NCI-H187 (cell line): ENCODE measurements at places on chromosomes 3 and 15.

DNA sequence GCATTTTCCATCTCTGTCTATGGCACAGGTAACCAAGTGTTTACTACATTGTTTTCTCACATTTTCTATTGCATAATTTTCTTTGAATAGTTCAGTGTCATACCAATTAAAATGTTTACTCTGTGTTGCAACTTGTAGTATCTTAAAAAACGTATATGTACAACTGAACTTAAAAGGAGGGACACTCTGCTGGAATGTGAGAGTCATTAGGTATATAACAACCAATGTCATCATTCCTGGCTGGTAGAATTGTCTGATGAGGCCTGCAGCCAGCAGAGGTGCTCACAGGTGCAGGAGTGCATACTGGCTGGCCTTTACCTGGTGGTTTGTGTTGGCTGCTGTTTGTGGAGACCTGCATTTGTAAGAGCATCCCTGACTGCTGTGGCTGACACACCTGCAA is 19.1 kb upstream of the RARRES1 start:
- no peak for DNase-seq

DNA sequence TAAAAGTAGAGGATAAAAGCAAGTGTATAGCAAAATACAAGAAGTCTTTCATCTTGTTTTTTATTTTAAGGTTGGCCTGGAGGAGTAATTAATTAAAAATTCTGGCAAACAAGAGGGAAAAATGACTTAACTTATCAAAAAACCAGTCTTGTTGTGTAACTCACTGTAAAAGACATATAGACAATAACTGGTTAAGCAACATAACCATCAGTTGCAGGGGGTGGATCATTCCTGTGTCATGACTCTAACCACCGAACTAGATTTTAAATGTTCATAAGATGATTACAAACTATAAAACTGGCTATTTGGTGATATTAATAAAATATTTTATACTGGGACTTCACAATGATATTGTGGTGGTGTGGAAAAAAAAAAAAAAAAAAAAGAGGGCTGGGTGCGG is 130.6 kb downstream of the STAG1 start:
- no peak for DNase-seq

DNA sequence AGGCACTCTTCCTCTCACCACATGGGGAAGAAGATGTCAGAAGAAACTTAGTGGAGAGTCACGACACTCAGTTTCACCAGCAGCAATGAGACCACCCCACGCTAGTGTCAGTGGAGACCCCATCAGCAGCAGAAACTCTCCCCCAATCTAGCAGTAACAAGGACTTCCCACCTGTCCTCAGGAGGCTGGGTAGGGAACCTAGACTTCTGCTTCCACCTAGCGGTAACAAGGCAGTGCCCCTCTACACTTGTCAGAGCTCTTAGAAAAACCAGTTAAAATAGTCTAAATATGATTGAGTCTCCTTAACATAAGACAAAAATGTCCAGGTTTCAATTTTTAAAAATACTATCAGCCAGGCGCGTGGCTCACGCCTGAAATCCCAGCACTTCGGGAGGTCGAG is 57.3 kb downstream of the TRAT1 start:
- DNase-seq = no peak

GRCh38 chr15:33722005-33722672 is 246.2 kb upstream of the CHRM5 start:
- no peak for DNase-seq

DNA sequence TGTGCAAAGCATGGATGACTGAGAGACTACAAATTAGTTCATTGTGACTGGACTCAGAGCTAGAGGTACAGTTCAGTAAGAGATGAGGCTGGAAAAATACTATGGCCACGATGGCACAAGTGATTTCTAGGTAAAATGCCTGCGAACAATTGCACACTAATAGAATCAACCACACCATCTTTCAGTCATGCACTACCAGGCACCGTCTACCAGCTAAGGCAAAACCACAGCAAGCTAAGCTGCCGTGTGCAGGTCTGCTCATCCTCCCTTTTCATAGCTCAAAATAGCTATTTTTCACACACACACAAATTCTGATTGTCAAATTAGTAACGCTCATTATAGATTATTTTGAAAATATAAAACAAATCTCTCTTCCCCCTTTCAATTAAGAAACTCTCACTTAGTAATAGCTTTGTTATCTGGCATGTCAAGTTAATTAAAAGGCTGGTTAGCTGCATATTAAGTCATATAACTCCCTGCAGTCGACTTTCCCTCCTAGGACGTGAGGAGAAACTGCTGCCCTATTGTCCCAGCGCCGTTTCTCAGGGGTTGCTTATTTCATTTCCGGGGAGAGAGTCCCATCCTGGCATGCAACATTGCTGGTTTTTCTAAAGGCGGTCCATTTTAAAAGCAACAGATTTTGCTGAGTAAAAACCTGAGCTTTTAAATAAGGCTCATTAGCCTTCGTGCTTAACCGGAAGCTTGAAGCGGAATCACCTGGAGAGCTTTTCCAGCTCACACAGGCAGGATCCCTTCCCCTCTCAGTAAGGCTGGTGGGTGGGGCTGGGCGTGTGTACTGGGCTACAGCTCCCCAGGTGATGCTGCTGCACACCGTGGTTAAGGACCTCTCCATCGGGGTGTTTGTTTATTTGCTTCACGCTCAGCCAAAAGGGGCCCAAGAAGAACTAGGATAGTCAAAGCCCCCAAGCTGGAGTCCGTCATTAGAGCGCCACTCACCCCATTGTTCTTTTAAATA is 16.9 kb upstream of the MEX3B start:
- no peak for DNase-seq

DNA sequence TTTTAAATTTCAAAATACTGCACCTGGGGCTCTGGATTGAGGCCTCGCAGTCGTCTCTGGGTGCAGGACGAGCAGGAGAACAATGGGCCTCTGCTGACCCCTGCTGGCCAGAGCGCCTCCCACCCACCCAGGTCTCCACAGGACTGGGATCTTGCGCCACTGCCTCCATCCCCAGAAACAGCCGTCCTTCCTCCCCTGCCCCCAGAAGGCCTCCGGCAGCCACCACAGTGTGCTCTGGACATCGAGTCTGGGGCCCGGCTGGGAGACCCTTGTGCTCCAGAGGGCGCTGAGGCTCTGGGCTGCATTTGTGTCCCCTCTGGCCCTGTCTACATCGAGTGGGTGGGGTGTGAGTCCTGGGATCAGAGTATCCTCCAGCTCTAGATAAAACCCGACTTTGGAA is 6.7 kb upstream of the ACSBG1 start:
- DNase-seq = peak; percentile 6

DNA sequence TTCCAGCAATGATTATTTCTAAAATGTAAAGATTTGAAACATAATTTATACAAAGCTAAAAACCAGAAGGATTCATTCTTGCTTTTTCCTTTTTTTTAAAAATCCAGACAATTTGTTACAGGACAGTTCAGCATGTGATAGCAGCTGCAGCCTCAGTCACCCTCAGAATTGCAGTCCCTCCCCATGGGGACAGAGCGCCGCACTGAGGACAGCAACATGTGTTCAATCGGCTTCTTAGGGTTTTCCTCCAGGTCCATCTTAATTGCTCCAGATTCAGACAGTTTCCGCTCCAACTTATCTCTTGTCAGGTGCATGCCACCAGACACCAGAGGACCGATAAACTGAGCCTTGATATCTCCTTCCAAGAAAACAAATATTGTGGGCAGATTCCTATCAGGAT is 134.9 kb upstream of the TBC1D5 start:
- no peak for DNase-seq

DNA sequence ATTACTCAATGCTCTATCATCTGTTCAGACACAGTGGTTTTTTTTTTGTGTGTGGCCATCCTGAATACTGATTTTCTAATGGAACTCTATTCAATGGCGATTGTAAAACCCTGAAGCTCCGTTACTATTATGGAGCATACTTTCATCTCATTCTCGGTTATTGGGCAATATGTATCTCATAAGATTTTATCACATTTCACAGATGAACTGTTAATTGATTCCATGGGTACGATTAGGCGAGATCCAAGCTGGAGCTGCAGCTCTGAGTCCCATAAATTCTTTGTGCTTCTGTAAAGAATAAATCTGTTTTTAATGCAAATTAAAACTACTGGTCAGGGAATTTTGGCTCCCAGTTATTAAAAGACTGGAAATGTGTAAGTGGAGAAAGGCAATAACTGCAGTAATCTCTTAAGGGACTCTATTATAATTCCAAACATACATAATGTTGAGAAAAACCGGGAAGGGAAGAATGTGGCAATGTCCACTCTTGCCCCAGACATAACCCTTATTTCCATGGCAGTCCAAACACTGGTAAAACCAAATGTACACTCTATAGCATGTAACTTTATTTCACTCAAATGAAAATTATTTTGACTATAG is 82.2 kb downstream of the GREM1 start:
- DNase-seq = no peak

DNA sequence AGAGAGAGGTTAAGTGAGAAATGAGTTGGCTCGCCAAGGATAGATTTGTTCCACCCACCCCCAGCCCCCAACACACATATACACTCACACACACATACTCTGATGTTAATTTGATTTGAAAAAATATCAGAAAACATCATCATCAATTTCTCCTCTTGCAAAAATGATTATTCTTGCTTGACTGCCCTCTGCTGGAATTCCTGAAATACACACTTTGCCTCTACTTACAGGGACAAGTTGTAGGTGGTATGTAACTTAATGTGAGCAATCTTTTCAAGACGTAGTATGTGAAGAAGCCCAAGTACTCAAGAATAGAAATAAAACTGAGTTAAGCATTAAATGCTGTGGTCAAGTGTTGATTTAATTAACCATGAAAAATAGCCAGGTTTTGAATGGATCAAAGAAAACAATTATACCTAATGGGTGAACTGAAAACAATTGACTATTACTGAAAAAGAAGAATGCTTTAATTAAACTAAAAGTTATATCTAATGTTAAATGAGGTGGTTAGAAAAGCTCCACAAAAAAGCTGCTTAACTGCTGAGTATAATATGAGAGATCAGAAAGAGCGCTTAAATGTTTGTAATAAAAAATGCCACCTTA is 46.6 kb upstream of the MDFIC2 start:
- no peak for DNase-seq

DNA sequence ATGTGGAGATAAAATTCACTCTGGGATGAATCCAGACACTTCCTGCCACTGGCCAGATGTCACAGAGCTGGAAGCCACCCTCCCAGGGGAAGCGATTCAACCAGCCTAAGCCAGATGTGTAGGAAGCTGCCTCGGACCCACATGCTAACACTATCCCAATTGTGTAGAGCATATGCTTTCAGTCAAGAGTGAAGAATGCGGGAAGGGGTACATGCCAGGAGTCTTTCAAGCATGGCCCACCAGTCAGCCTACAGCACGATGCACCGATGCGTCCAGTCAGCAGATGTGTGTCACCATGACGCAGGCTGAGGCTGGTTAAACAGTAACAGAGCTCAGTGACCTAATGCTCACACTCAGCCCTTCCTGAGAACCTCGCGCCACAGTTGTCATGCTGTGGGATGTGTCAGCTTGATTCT is 38.8 kb upstream of the BNC1 start:
- no peak for DNase-seq

DNA sequence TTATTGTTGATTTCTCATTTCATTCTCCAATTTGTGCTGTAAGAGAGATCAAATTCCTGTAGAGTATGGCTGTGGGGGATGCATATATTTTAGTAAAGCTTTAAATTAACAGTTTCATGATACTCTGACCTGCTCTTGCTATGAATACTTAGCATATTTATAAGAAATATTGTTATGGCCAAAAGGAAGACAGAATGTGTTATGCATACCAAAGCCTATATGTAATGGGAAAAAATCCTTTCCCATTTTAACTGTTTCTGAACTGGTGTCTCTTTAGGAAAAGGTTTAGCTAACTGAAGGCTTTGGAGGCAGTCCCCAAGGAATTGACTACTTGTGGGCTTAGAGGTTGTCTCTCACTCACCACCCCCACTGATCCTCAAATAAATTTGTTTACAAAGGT is 59.2 kb downstream of the CADPS start:
- no peak for DNase-seq

- DNase-seq = no peak
These were observed 45.7 kb downstream of the NUDT16 start for GRCh38 chr3:131427226-131427625.

DNA sequence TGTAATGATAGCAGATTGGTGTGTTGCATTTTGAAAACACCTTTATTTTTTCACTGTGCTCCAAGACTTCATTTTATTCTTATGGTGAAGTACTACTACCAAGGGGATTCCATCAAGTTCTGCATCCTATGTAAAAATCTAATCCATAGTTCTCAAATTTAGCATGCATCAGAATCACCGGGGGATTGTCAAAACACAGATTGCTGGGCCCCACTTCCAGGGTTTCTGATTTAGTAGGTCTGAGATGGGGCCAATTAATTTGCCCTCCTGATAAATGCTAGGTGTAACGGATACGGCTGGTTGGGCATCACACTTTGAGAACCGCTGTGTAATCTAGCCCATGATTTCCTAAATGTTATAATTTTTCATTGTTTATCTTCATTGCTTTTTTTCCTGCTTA is 692 bp downstream of the ZWILCH start:
- DNase-seq = no peak

GRCh38 chr15:99455789-99456160 is 110.0 kb upstream of the MEF2A start:
- no peak for DNase-seq

GRCh38 chr3:186487037-186487436 is 57.1 kb downstream of the CRYGS start:
- no peak for DNase-seq
